ENCODE measurements at places on chromosomes 12 and 14.
A peak's percentile ranks its signal among the peaks of the same experiment; 100 is the strongest.

- DNase-seq: no peak
Observed at GRCh38 chr14:52219488-52220084, 47.9 kb upstream of the PTGDR start.

DNA sequence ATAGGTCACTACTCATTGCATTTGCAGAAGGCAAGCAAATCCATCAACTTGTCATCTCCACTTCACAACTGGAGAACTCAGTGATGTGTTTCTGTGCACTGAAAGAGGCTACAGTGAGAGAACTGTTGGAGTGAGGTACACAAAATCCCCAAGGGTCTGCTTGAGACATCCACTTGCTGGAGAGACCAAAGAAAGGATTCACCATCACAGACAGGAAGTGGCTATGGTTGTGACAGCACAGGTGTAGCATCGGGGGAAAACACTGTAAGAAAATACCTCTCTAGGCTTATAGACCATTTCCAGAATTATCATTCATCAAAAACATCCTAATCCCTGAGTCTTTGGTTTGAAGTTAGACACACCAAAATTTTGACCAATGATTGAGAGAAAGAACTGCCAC lies 201.3 kb upstream of the OR4E1 start:
- no peak for DNase-seq

DNA sequence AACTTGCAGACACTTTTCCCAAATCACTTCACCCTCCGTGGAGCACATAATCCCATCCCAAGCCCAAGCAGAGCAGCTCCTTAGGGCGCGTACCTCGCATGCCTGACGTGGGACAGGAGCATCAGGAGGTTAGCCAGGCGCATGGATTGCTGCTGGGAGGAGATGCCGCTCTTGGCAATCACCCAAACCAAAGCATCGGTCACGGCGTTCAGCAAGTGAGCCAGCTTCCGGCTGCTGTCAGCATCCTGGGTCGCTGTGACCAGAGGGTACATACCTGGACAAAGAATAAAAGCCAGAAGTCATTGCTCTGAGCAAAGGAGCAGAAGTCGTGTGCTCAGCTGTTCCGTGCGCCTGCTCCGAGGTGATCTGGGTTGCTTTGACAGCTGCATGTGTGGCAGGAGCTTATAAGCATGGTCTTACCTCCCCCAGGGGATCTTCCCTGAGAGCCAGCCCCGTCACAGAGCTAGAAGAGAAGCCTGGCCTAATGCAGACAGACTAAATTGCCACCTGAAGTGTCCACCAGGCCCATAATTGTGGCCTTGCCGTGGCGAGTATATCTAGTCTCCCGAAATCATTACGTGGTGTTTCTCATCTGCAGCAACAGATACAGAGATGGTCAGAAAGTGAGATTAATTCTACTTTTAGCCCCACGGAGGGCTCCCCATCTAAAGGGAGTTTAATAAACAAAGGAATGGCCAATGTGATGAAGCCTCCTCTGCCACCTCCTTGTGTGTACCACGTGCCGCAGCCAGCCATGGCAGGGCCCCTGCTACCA lies 59.1 kb downstream of the ESR2 start:
- DNase-seq: no peak

GRCh38 chr12:11758087-11758486 lies 108.6 kb downstream of the ETV6 start:
- DNase-seq: no peak

GRCh38 chr12:54590978-54591591 lies 2.6 kb upstream of the PPP1R1A start:
- no peak for DNase-seq

GRCh38 chr12:84785281-84785680 lies 127.3 kb downstream of the SLC6A15 start:
- no peak for DNase-seq

- peak; percentile 71 for DNase-seq
Observed at GRCh38 chr12:68641138-68641537, 30.4 kb downstream of the RAP1B start.

- DNase-seq: no peak
Observed at GRCh38 chr14:34052658-34053014, 101.8 kb upstream of the EGLN3 start.
